ENCODE measurements at places on chromosomes 2 and 18.

- no peak for DNase-seq
Observed at GRCh38 chr2:117851969-117852368, 37.5 kb downstream of the DDX18 start.

DNA sequence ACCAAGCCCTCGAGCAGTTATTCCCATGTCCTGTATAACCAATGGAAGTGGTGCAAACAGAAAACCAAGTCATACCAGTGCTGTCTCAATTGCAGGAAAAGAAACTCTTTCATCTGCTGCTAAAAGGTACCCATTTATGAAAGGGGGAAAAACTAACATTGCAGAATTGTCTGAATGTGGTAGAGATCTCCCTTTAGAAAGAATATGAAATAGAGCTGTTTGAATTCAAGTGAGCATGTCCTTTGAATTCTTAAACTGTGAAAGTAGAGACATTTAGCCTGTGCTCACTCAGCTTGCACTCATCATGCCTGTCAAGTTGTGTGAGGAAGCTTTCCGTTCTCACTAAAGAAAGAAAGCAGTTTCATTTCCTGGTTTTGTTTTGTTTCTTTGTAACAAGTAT is 87.4 kb downstream of the EML4 start:
- DNase-seq, result no peak

DNA sequence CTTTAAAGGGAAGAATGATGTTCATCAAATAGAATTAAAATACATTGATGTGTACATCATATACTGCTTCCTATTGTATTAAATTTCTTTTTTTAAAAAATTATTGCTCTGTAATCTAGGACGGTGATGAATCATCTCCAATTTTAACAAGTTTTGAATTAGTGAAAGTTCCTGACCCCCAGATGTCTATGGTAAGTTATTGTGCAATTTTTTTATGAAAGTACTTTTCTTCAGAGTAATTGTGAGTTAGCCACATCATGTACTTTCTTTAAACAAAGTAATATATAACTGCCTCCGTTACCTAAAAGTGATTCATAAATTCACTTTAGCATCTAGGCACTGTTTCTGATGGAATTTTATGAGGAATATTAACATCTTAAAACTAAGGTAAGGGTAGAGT is 38.1 kb downstream of the PIK3C3 start:
- no peak for DNase-seq

DNA sequence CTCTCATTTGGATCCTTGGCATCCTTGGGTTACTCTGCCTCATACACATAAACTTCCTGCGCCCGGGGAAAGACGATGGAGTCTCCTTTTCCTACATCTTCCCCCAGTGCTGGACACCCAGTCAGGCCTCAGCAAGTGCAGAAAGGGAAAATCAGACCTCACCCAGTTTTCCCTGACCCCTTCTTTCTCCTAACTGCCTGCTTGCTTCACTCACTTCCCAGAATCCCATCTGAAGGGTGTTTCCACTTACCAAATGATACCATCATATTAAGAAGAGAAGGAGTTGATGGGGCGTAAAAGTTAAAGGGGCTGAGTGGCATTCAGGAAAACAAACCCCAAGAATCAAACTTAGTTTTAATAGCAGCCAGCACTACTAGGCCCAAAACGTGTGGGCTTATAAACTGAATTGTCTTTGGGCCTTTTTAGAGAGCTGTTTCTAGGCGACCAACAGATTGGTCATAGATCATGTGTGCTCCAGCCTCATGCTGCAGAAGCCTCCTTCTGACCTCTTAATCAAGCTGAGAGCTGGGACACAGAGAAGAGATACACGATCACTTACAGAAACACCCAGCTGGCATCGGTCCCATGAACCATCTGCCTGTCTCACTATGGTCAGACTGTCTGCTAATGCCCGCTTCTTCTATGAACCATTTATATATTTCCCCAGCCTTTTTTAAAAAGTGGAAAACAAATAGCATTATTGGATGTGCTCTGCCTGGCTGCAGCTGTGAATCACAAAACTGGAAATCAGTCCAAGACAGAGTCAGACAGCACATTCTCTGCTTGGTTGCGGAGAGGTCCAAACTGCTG is 165.7 kb upstream of the SLC14A2 start:
- DNase-seq, result no peak

GRCh38 chr2:30372826-30373225 is 74.2 kb upstream of the LCLAT1 start:
- no peak for DNase-seq

Data from islet precursor cell (in vitro differentiated cells).